Stimulated activated CD8-positive, alpha-beta memory T cell treated with anti-CD3 and anti-CD28 coated beads, Interleukin-12 subunit alpha, Interleukin-12 subunit beta, amount 100 ng/mL, for 4 hours (primary cell): ENCODE measurements at places on chromosomes 2 and 18.

- no peak for DNase-seq
These were observed 1.8 kb downstream of the KIF5C start for GRCh38 chr2:148876595-148877402.

GRCh38 chr18:36733150-36733549, 95.7 kb downstream of the TPGS2 start:
- no peak for DNase-seq

GRCh38 chr18:59041819-59042815, 97.6 kb upstream of the SEC11C start:
- DNase-seq, result no peak

- DNase-seq, result no peak
These were observed 11.8 kb downstream of the PMAIP1 start for GRCh38 chr18:59911600-59911999.

- no peak for DNase-seq
These were observed 37.8 kb downstream of the PSTPIP2 start for GRCh38 chr18:46034230-46034629.

DNA sequence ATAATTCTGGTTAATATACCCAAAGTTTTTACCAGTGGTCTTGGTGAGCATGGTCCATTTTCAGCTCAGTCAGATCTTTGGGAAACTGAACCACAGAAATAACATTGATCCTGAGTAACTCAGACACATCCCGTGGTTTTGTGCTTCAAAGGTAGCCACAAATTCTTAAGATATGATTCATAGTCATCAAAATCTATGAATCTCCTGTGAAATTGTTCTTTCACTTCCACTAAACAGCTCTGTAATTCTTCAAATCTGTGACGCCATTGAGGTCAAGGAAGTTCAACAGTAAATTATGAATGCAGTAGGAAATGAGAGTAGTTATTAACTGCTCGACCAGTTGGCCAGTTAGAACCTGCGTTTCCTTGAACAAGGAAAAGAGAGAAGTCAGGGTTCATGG, 147.3 kb downstream of the IRS1 start:
- DNase-seq, result no peak

DNA sequence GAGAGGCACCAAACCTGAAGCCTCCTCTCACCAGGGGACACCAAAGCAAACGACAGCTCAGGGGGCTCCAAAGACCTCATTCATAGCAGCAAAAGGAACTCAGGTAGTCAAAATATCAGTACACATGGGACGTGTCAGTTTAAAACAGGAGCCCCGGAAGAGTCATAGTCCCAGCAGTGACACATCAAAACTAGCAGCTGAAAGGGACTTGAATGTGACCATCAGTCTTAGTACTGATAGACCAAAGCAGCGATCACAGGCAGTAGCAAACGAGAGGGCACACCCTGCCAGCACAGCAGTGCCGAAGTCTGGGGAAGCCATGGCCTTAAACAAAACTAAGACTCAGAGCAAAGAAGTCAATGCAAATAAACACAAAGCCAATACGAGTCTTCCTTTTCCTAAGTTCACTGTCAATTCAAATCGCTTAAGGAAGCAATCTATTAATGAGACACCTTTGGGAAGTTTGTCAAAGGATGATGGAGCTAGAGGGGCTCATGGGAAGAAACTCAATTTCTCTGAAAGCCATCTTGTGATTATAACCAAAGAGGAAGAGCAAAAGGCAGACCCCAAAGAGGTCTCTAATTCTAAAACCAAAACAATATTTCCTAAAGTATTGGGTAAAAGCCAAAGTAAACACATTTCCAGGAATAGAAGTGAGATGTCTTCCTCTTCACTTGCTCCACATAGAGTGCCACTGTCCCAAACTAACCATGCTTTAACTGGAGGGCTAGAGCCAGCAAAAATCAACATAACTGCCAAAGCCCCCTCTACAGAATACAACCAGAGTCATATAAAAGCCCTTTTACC, 1.2 kb downstream of the GALNT5 start:
- DNase-seq, result no peak

DNA sequence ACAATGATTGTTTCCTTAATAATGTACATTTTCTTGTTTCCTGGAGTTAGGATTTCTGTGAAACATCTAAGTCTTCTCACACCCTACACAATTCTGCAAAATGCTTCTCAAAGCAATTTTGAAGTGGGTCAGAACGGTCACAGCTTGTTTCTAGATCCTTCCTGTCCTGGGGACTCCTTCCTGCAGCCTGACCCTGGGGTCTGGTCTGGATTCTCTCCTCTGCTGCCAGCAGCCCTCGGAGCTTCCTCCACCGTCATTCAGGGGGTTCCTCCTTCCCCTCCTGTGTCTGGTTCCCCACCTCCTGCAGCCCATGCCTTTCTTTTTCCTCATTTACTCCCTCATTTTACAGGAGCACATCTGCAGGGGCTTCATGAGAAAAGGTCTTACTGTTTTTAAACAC, 322.1 kb downstream of the AGPS start:
- DNase-seq, result no peak

- DNase-seq, result no peak
These were observed 47.5 kb downstream of the VSNL1 start for GRCh38 chr2:17588031-17588430.

DNA sequence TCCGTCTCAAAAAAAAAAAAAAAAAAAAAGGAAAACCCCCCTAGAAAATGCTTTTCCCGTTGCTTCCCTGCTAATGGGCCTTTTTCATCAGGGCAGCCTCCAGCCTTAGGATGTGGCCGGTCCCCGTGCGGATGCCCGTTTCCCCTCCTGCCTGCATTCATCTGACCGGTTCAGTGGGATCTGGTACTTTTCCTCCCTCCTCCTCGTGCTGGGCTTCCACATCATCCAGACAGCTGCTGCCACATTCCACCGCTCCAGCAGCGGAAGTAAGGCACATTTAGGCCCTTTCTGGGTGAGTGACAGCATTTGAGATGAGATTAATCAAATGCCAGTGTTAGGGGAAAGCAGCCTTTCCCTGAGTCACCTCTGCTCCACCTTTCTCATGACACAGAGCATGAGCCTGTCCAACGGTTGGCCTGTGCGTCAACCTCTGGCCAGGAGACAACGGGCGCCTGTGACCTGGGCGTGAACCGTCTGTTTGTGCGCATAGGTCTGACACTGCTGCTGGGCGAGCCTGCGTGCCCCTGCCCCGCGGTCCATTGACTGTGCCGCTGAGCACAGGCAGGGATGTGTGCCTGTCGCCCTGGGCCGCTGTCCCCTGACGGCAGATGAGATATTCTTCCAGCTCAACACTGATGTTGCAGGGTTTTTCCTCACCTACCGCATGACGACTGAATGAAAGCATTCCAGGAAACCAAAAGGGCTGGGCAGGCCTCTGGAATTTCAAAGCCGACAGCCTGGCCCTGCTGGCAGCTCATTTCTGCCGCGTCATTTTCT, 174.0 kb downstream of the TGIF1 start:
- DNase-seq, result no peak

DNA sequence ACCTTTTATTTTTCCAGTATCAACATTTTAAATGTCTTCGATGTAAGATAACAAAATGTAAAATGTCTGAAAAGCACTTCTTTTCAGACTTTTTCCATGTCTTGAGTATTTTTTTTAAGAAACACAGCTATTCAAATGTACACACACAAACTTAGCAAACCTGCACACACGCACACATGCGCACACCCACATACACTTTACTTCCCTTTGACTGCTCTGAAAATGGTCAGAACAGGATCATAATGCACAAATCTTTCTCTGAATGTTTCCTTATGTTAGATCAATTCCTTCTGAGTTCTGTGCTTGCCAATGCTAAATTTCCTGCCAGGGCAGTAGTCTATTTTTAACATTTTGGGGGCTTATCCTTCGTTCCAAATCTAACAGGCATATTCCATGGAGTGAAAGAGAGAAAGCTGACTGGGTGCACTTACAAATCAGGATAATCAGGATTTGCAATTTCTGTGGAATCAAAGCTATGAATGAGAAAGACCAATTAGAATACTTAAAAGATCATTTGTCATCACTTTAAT, 136.3 kb downstream of the ZEB2 start:
- DNase-seq, result no peak

DNA sequence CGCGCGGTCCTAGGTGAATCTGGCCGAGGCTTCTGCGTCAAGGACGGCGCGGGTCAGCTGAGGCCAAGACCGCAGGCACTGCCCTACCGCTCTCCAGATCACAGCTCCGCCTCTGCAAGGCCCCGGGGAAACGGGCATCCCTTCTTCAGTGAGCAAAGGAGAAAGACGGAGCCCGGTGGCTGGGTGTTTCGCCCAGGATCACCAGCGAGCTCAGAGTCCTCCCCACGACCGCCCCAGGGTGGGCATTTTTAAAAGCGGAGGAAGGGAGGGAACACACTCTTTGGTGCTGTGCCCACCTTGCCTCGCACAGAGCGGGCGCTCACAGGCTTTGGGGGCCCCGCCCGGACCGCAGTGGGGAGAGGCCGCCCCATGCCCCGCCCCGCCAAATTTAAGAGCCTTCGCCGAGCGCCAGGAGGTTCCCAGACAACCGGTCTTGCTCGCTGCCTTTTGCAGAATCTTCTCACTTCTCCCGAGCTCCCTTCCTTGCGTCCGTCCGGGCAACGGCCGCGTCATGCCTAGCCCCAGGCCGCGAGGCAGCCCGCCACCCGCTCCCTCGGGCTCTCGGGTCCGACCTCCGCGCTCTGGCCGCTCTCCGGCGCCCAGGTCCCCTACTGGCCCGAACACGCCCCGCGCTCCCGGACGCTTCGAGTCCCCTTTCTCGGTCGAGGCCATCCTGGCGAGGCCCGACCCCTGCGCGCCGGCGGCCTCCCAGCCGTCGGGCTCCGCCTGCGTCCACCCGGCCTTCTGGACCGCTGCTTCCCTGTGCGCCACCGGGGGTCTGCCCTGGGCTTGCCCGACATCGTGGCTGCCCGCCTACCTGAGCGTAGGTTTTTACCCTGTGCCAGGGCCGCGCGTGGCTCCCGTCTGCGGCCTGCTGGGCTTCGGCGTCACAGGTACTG, at the start of gene NOTO:
Gene NOTO (plus strand): TSS at position 419 of the 899 bp plus-strand sequence. CDS start 93 bp downstream, at position 512.
- no peak for DNase-seq

GRCh38 chr2:166074430-166074829, 53.4 kb downstream of the SCN1A start:
- DNase-seq, result no peak

DNA sequence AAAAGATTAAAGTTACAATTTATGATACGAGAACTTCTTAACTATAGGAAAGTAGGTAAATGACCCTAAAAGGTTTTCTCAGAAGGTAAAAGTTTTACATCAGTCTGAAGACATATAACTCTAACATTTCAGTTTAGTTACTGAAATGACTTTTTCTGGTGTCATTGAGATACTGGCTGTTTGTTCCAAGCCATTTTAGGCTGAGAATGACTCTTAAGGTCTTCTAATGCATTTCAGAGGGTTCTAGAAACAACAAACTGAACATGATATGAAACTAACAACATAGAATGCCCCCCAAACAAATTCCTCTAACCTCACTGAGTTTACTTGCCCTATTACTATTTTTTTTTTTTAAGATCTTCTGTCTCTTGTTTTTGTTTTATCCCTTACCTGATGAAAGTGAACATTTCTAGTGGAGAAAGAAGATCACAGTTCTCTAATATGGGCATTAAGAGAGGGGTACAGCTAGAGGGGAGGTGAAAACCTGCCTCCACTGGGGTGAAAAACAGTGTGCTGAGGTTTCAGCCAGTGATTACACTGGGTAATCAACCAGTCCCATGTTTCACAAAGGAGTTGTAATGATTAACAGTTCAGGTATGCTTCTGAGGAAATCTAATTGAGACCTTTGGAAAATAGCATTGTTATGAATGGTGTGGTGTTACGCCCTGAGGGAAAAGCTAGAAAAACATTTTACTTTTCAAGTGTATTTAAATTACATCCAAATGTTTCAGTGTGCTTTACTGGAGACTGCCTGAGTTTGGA, 11.2 kb downstream of the NABP1 start:
- no peak for DNase-seq

DNA sequence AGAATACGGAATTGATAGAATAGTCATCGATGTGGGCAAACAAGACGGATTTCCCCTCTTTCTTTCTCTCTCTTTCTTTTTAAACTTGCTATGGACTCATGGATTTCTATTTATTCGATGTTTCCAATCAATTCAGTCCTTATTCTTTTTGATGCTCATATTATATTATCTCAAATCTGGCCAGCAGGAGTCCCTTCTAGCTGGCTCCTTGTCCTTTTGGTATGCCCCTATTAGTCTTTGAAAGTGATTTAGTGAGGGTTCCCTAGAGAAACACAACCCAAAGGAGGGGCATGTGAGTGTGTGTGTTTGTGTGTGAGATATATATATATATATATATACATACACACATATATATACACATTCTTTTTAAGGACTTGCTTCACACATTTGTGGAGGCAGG, 23.5 kb upstream of the BIN1 start:
- DNase-seq, result no peak

- no peak for DNase-seq
These were observed 646.9 kb upstream of the ACVR2A start for GRCh38 chr2:147197754-147198483.

- DNase-seq, result no peak
These were observed 384.0 kb downstream of the LRRTM1 start for GRCh38 chr2:79920512-79921076.

- DNase-seq, result no peak
These were observed 11.2 kb upstream of the SPRED2 start for GRCh38 chr2:65443509-65444186.

DNA sequence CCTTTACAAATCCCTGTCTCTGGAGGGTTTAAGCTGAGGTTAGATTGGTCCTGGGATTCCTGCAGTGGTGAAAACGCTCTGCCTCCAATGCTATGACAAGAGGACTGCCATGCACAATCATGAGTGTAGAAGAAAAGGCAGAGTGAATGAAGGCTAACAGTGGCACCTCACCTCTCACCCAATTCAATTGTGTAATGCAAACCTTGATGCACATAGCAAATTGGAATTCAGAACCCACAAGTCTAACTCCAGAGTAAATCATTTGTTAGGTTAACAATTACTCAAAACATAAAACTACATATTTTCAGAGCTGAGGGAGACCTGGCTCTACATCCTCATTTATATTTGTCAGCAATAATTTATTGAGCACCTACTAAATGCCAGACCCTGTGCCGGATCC, 1.8 kb downstream of the TGFBRAP1 start:
- no peak for DNase-seq

- no peak for DNase-seq
These were observed 266.1 kb upstream of the SIX2 start for GRCh38 chr2:45275242-45275805.

DNA sequence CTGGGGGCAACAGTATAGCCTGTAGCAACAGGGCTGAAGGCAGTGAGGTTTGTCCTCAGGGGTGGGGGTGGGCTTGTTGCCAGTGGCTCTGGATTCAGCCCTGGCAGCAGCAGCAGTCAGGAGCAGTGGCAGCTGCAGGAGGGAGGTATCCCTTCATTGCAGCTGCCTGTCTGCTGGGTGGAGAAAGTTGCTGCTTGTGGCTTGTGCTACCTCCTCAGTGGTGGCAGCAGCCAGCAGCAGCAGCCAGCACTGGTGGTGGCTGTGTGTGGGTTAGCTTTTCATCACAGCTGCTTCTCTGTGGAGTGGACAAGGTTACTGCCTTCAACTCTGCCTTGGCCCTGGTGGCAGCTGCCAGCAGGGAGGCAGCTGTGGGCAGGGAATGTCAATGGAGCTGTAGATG, 94.9 kb downstream of the ARL6IP6 start:
- no peak for DNase-seq
